ENCODE measurements at places on chromosomes 13 and 19.

DNA sequence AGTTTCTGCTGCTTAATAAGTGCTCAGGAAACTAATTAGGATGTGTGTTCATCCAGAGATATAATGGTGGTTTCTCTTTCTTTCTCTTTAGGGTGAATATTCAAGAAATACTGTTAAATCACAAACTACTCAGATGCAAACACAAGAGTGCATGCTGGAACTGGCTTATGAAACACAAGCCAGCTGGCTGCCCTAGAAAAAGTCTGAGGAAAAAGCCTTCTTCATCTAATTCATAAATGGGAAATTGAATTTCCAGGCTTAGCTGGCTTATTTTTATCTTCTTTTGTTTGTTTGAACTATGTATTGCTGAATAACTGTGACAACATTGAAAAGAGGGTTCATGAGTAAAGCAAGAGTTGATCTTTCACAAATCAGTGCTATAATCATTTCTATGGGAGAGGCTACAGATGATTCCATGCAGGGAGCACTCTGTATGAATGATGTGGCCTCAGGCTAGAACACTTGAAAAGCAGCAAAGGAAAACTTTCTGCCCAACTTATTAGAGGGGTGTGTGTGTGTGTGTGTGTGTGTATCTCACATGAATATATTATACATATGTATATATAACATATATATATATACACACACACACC is 69.8 kb upstream of the SCEL start:
- no peak for DNase-seq

DNA sequence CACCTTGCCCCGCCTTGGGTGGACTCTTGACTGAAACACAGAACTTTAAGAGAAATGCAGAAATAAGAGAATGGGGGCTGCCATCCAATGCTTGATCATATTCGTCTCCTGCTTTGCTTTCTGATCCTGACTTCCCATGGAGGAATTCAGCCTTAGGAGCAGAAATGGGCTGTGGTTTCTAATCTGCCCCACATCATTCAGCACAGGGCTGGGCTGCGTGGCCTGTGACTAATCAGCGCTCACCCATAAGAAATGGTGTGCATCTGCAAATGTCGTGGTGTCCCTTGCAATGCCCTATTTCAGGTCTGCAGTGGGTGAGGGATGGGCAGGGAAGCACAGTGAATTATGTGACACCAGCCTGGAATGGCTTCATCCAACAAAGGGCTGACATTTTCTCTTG is 60.7 kb upstream of the URI1 start:
- no peak for DNase-seq

DNA sequence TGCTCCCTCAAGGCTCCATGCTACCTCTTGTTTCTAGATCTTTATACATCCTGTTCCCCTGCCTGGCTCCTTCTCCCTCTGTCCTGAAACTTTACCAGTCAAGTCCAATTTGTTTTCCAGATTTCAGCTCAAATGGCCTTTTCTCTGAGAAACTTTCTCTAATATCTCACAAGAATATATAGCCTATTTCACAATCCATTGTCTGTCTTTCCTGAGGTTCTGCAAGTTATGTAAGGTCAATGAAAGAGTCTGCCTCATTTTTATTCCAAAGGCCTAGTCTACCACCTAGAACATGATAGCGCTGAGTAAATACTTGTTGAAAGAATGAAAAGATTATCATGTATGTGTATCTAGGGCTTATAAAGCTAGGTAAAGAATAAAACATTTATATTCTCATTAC is 348.8 kb downstream of the SPRY2 start:
- no peak for DNase-seq

DNA sequence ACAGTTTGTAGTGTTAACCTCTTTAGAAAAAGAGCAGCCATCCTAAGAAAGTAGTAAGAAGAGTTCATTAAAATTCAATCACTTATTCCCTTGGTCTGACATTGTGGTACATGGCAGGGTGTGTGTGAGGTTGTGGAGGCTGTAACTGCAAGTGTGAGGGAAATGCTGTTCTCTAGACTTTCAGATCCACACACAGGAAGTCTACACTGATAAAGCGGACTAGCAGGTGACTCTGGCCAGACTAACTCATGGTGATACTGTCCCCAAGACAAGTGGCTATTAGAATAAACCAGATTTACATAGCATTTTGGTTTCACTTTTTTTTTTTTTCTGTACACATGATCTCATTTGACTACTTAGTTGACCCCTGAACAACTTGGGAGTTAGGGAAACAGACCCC is 10.0 kb downstream of the MTIF3 start:
- DNase-seq: no peak

- no peak for DNase-seq
Measured at GRCh38 chr19:31121501-31121900, 227.7 kb downstream of the TSHZ3 start.

DNA sequence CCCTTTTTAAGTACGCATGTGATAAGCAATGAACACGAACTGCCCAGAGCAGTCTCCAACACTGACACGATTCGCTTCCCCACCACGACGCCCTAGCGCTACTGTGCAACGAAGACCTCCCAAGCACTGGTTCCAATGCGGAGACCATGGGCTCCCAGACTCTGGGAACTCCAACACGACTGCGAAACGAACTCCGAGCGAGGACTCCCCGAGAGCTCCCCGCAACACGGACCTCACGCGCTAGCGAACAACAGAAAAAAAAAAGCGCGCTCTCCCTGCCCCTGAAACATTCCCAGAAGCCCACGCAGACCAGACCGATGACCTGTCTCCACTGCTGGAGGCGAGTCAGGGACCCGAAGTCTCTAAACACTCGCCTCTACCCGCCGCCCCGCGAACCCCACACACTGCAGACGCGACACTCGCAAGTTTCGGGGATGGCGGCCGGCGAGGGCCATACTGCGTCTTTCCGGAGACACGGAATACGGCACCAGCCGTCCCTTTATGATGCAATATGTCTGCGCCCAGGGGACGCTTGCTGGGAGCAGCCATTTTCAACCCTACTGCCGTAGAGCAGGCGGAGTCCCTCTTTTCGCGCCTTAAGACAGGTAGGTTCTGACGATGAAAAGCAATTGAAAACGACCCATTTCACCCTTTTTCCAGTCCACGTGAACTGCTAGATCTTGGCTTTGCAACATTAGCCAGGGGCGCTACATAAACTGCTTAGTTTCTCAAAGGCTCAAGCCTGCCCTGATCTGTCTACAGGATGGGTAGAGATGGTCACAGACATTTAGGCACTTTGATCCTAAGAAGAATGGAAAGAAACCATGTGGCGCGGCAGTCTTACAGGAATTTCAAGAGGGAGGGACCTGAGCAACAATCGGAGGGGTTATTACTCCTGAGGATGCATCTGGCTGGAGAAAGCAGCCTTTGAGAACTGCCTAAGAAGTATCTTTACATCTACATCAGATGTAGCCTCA is at the start of gene ZNF577:
ZNF577 (minus strand) TSS at position 430 of the 977 bp plus-strand sequence. CDS start 7,569 bp downstream, outside the sequence.
- peak; percentile 89 for DNase-seq
